GM04504 (cell line): ENCODE measurements at places on chromosomes 7 and 10.

DNA sequence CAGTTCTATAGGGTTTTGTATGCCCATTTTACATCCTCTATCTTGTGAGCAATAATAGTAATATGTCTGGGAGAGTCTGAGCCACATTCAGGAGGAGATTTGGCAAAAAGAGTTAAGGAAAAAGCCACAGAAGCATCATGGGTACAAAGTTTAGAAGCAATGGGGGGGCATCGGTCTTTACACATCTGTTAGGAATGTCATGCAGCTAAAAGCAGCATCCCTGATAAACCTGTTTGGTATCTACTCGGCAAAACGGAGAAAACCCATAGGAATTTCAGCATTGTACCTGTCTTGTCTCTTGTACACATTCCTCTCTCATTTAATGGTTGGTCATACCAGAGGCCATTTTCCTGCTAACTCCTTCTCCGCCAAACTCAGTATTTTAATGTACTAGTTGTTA lies 12.5 kb upstream of the HERPUD2 start:
- no peak for DNase-seq

GRCh38 chr10:35413985-35414861 lies 77.9 kb downstream of the CCNY start:
- no peak for DNase-seq

DNA sequence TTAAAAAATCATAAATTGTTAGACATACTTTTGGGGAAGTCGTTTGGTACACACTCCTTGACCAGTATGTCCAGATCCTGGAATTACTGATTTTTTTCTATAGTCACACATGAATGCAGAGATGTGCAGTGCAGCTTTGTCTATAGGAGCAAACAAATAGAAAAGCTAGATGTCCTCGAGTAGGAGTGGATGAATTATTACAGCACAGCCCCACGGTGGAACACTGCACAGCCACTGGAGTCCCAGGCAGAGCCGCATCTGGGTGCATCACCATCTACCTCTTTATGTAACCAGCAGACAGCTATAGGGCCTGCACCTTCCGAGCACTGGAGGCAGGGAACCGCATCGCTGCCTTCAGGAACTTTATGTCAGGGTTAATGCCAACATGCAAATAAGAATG lies 17.0 kb upstream of the RET start:
- no peak for DNase-seq

DNA sequence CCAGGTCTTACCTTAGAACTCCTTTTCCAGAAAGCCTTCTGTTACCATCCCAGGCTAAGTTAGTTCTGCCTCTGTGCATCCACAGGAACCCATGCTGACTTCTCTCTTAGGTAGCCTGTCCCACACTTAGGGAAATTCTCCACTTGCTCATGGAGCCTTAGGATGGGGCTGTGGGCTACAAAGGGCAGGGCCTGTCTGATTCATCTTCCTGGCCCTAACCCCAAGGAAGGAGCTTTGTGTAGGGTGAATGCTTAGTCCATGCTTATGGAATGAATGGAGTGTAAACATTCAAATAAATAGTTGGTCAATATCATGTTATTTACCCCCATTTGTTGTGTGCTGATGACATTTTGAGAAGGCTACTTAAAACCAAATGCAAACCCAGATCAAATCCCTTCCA lies 54.7 kb downstream of the EMX2 start:
- DNase-seq: peak; percentile 36

- no peak for DNase-seq
Observed at GRCh38 chr10:132492323-132493025, 45.1 kb upstream of the INPP5A start.

- DNase-seq: no peak
Observed at GRCh38 chr7:44145969-44146911, 5.1 kb upstream of the MYL7 start.

DNA sequence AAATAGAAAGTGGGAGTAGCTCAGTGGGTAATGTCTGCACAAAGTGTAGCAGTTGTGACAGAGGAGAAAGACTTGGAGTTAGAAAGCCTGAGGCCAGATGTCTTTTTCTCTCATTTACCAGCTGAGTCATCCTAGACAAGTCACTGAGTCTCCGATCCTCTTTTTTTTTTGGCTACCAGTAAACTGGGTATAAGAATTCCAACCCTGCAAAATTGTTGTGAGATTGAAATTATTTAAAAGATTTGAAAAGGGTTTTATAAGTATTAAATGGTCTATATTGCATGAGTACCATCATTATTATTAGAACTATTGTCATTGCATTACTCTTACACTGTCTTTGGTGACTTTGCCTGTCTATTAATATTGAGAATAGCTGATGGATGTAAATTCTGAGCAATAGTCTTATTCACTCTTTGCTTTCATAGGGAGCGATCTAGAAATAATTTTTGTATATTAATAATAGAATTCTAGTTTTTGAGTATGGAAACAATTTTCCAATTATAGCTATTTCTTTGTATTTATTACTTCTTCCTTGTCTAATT lies 74.0 kb downstream of the ARID5B start:
- DNase-seq: peak; percentile 56
